ENCODE measurements at places on chromosomes 2 and 18.

DNA sequence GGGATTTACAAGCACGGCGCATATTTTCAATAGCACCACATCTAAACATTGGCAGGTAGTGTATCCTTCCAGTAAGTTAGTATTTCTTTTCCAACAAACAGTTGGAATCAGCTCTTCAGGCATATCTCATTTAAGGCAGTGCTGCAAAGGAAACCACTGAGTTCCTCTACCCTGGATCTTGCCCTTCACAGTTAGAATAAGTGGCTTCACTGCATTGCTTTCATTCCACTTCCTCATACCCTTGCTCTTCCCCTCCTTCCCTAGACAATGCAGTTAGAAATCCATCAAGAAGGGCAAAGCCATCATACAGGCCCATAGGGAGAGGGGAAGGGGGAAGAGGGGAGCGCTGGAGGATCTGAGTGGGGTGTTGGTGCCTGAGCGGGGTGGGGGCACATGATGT lies 173.7 kb downstream of the FBXO15 start:
- DNase-seq: no peak

GRCh38 chr2:60880643-60881046 lies 729 bp upstream of the REL start:
- no peak for DNase-seq

GRCh38 chr2:96463119-96463518 lies 42.0 kb downstream of the NEURL3 start:
- no peak for DNase-seq

- no peak for DNase-seq
Measured at GRCh38 chr2:101473591-101473910, 1.4 kb downstream of the RFX8 start.

- DNase-seq: no peak
Measured at GRCh38 chr18:60568220-60568619, 195.6 kb upstream of the MC4R start.

GRCh38 chr2:105907184-105907583 lies 162.5 kb downstream of the NCK2 start:
- DNase-seq: no peak

GRCh38 chr2:191374366-191374765 lies 129.2 kb downstream of the MYO1B start:
- no peak for DNase-seq

GRCh38 chr18:31637445-31637844 lies 45.8 kb downstream of the TTR start:
- DNase-seq: no peak

GRCh38 chr2:47243596-47244323 lies 88.7 kb upstream of the STPG4 start:
- no peak for DNase-seq

- DNase-seq: no peak
Measured at GRCh38 chr18:74242438-74243096, 49.2 kb downstream of the CYB5A start.

DNA sequence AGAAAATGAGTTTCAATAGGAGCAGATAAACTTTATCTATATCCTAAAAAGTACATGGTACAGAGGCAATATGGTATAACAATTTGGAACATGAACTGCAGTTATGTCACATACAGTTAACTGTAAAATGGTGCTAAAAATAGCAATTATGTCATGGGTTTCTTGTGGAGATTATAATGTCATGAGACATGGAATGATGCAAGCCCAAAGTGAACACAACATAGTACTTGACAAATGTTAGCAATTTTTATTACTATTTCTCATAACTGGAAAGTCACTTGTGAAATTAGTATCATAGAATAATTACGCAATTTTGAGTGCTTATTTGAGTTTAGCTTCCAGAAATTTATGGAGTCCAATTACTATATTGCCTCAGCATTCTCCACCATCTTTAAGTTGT lies 1263.4 kb downstream of the DSC3 start:
- no peak for DNase-seq

GRCh38 chr2:134347756-134348155 lies 93.9 kb downstream of the MGAT5 start:
- no peak for DNase-seq

GRCh38 chr18:55477860-55478581 lies 110.0 kb downstream of the TCF4 start:
- DNase-seq: no peak

GRCh38 chr2:203043226-203043625 lies 28.6 kb downstream of the NBEAL1 start:
- DNase-seq: no peak

DNA sequence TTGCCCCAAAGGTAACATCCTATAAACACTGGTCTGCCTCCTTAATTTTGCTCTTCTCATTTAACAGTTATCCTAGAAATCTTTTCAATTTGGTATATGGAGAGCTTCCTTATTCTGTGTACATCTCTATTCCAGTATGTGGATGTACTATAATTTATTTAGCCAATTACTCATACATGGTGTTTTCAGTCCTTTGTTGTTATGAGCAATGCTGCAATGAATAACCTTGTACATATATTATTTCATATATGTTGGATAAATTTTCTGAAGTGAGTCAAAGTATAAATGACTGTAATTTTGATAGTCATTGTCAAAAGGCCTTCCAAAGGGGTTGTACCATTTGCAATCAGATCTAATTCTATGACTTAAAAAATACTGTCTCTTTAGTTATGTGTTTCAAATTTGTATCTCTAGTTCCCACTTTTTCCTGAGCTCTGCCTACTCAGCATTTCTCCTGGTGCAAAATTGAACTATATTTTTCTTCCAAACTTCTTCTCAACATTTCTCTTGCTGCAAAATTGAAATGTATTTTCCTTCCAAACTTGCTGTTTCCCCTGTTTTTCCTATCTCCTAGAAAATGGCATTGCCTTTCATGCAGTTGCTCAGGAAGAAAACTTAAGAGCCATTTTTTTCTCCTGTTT lies 153.3 kb upstream of the OTX1 start:
- DNase-seq: no peak

GRCh38 chr2:172426635-172427255 lies 641 bp upstream of the ITGA6 start:
- DNase-seq: no peak

- DNase-seq: no peak
Measured at GRCh38 chr18:75659535-75660023, 232.1 kb upstream of the SMIM21 start.

GRCh38 chr2:241112046-241112445 lies 10.0 kb upstream of the MTERF4 start:
- no peak for DNase-seq

- no peak for DNase-seq
Measured at GRCh38 chr18:26536664-26537063, 11.7 kb downstream of the KCTD1 start.

GRCh38 chr2:132448771-132449170 lies 32.2 kb downstream of the GPR39 start:
- DNase-seq: no peak

- no peak for DNase-seq
Measured at GRCh38 chr2:84052043-84052442, 407.0 kb downstream of the SUCLG1 start.

GRCh38 chr18:12248926-12249720 lies 5.0 kb upstream of the CIDEA start:
- DNase-seq: no peak

GRCh38 chr2:34892256-34892655 lies 1293.2 kb upstream of the FAM98A start:
- DNase-seq: no peak

DNA sequence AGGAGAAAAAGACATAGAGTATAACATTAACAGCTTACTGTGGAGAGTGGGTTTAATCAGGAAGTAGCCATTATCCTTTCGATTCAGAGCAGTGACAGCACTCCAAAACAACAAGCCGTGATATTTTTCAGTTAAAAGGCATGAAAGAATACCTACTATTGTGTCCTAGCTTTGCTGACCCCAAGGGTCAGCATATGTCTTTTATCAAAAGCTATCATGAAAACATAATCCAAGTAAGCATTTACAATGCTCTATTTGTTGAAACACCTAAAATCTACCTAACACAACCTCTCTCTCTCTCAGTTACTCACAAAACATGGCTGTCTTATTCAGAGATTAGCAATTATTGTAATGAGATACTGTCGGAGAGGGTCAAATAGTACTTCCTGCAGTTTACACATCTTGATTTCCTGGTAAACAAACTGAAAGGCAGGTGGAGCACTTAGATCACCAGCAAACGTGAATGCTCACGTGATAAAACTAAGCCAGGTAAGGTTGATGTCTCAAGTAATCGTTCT lies 100.0 kb downstream of the BAZ2B start:
- DNase-seq: no peak

GRCh38 chr2:100230754-100231153 lies 88.4 kb upstream of the AFF3 start:
- no peak for DNase-seq

DNA sequence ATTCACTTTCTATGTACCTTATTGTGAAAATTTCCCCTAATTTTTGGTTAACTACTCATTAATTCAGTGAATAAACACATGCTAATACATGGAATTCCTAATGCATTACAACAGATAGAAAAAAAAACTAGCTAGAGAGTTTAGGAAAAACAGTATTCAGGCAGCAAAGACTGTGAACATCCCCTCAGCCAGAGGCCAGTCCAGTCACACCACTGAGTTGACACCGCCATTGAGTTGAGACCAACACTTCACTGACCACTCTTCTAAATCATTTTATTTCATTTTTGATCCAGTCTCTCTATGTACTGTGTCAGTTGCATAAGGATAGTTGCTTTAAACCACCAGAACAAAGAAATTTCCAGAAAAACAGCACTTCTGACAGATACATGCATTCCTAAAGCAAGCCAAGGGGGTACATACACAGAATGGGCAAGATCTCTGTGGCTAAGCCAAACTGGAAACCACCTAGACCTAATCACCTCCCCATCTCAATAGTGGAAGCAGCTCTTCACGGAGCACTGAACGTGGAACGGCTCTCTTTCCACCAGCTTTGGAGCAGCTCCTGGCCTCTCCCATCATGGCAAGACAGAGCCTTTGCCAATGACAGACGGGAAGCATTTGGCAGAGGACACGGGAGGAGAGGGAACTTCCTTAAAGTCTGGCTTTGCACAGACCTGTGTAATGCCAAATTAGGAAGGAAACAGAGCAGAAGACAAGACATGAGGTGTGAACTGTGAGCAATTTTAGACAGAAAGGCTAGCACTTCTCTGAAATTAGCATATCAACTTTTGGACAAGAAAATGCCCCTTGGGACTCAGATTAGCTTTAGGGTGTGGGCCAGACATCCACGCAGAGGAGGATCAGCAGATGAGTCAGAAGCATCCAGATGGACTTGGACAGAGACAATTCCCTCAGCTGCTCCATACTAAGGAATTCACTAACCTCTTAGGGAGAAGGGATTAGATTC lies 36.4 kb downstream of the CACNB4 start:
- no peak for DNase-seq

GRCh38 chr2:198143793-198144192 lies 339.4 kb downstream of the PLCL1 start:
- no peak for DNase-seq

- no peak for DNase-seq
Measured at GRCh38 chr2:101850450-101850849, 141.3 kb upstream of the IL1R2 start.

- no peak for DNase-seq
Measured at GRCh38 chr18:48946329-48946835, 4.4 kb downstream of the SMAD7 start.

GRCh38 chr2:207432453-207432852 lies 97.3 kb upstream of the CREB1 start:
- DNase-seq: no peak

DNA sequence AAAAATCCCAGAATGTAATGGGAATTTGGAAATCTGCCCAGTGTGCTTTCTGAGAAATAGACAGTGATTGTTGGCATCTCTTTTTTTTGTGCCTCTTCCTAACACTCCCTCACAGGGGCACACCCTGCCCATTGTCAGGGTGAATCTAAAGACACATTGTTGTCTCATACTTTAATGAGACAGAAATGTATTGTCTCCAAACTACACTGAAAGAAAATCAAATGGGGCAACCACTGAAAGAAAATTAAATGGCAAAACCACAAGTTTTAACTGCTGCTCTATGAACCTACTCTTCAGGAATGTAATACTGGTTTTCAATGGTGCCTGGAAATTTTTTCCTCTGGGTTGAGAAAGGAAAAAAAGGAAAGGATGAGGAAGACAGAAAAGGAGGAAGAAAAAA lies 43.2 kb upstream of the GLS start:
- no peak for DNase-seq

- DNase-seq: no peak
Measured at GRCh38 chr2:233342301-233342700, 12.0 kb upstream of the DGKD start.

GRCh38 chr2:108351889-108352288 lies 25.9 kb upstream of the SULT1C4 start:
- no peak for DNase-seq

- peak; percentile 59 for DNase-seq
Measured at GRCh38 chr18:48007955-48008701, 77.7 kb upstream of the SMAD2 start.

GRCh38 chr2:13666582-13667414 lies 950.1 kb downstream of the TRIB2 start:
- no peak for DNase-seq

DNA sequence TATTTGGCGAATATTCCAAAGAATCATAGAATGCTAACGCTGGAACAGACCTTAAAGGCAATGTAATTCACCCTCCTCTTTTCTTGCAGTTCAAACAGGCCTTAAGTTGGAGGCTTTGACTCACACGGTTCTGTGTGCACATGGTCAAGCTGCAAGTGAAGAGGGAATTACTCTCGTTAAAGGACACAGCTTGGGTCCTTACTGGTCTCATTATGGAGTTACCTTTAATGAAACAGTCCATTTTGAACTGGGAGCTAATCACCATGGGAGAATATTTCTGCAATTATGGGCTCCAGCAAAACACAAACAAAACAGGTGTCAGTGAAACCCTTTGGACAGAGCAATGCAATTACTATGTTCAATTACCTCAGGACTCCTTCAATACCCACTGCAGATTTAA lies 135.5 kb downstream of the GAREM1 start:
- DNase-seq: no peak

DNA sequence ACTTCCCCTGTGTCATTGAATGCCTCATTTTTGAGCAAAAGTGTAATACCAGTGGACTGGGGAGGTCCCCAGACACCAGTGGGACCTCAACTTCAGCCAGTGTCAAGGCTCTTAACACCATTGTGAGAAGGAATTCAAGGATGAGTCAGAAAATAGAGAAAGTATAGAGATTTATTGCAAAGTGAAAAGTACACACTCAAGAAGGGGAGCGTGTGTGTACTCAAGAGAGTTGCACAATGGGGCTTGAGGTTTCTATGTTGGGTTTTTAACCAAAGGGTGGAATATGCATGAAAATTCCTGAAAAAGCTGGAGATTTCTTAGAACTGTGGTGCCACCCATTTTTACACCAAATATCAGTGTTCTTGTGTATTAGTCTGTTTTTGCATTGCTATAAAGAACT lies 81.9 kb downstream of the ADCYAP1 start:
- DNase-seq: no peak

GRCh38 chr2:155382776-155383175 lies 684.3 kb downstream of the KCNJ3 start:
- no peak for DNase-seq

DNA sequence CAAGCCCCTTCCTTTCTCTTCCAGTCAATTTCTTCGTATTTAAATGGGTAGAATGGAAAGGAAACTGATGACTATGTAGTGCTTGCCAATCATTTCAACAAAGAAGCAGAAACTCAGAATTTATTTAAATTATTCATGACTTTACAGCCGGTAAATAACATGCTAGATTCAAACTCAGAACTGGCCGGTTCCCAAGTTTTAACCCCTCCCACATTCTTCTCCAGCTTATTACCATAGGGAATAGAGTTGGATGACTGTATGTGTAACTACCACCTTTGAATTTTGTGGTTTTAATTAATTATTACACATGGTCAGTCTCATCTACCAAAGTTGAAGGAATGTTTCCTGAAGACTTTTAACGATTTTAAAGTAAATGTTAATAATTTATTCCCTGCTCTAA lies 819.3 kb upstream of the LRATD1 start:
- no peak for DNase-seq
